Astrocyte of the hippocampus (primary cell): ENCODE measurements at places on chromosomes 4 and X.

DNA sequence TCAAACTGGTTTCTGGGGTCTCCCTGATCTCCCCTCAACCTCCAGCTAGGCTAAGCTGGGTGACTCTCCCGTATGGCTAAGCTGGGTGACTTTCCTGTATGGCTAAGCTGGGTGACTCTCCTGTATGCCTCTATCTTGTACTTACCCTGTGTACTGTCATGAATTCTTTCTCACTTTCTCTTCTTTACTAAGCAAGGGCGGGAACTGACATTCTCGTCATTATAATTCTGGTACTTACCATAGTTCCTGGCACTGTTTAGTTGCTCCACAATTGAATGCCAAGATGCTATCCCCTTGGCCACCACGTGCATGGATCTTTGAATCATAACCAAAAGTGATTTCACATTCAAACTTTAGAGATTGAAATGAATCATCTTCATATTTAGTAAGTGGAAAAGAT lies 8.8 kb downstream of the INTU start:
- no peak for DNase-seq

DNA sequence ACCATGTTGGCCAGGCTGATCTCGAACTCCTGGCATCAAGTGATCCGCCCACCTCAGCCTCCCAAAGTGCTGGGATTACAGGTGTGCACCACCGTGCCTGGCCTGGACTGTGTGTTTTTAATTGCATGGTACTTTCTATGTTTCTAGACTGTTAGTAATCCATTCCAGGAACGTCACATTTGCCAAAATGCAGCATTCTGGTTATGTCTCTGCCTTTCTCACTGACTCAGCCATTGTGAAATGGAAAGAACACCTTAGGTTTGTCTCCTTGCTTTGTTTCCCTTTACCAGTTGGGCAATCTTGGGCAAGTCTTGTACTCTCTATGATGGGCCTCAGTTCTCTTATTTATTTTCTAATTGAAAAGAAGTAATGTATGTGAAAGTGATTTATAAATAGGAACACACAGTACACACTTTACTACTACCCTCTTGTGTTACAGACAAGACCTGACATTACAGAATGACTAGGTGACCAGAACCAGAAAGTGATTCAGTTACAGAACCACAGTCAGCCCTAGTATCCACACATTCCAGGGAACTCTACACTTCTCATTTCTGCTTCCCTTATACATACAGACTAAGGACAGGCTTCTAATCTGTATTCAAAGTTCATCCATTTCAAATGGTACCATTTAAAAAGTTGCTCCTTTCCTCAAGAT lies 187.1 kb downstream of the MGST2 start:
- no peak for DNase-seq

DNA sequence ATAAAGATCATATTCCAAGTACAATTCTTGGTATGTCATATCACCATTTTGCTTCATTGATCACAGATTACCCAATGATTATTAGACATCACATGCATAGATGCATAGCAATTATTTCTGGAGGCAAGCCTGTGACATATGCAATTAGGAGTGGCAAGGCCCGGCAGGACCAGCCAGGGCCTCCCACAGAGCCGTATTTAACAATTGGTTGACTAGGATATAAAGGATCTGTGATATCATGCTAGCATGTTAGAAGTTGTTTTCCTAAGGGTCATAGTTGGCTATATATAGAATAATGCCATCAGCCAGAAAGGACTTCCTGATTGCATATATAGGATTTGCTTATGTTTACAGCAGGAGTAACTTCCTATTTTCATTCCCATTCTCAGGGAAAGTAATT lies 103.5 kb upstream of the OTUD4 start:
- DNase-seq, result no peak

DNA sequence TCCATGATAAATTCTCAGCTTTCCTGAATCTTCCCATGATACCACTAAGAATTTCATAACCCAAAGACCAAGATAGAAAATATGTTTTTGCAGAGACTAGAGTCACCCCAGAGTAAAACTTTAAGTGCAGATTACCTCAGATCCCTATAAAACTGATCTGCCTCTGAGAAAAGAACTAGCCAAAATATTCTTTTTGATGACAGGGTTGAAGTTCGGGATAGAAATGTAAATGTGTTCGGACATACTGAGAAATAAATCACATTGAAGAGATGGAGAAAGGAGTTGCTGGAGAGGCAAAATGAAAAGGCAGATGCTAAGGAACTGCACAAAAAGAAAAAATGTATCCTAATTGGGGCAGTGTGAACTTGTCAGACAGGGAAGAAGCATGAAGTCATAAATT lies 501.8 kb downstream of the ANKRD50 start:
- DNase-seq, result no peak
